ENCODE measurements at places on chromosomes 2 and 18.

DNA sequence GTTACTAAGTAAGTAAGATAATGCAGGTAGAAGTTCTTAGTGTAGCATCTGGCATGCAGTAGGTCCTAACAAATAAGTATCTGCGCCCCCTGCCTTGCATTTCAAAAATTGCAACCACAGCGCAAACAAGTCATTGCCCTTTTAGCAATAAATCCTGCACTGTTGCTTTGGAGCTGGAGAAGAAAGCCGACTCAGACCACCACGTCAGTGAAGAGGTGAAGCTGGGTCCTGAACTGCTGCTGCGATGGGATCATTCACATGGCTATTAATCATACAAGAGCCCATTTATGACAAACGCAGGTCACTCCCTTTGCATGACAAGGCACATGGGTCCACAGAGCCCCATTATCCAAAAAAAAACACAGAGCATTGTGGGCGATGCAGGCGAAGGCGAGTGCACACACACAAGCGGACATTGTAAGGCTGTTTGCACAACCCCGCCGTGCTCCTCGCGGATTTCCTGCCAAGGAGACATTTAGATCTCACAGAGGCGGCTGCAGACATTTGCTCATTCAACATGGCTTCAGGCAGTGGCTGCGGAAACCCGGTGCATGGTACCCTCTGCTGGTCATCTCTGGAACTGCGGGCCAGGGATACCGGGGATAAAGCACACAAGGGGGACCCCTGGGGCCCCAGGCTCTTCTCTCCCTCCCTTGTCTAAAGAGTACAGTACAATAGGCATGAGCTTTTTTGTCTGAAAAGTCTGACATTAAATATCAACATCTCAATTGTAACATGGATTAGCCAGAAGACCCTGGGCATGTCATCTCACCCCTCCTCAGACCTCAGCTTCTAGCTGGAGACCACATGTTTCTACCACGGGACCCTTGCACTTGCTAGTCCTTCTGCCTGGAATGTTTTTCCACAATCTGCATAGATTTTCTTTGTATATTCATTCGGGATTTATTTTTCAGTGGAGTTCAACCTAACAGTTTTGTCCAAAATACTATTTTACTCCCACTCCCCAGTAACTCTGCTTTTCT, 56.7 kb downstream of the CYRIA start:
- DNase-seq, result peak; percentile 74

GRCh38 chr2:226137201-226137811, 662.3 kb downstream of the IRS1 start:
- DNase-seq, result no peak

DNA sequence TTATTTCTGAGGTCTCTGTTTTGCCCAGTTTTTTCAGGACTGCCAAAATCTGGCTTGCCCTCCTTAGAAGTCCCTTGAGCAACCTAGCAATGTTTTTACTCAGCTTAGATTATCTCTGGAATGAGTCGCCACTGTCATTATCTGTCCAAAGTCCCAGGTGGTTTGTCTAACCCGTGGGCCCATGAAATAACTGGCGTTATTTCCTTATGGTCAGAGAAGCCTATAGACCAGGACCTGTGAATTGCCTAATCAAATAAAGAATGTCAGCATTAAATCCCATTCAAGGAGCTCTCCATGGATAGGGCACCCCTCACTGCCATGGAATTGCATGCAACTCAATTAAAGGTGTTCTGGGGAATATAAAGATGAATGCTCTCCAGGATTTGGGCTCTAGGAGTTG, 373.9 kb downstream of the SETBP1 start:
- no peak for DNase-seq

- no peak for DNase-seq
These were observed 147.0 kb downstream of the ANTXR1 start for GRCh38 chr2:69159986-69160385.

- DNase-seq, result no peak
These were observed 50.5 kb upstream of the DLX2 start for GRCh38 chr2:172153156-172153555.

GRCh38 chr2:225317186-225317585, 82.3 kb upstream of the NYAP2 start:
- no peak for DNase-seq

DNA sequence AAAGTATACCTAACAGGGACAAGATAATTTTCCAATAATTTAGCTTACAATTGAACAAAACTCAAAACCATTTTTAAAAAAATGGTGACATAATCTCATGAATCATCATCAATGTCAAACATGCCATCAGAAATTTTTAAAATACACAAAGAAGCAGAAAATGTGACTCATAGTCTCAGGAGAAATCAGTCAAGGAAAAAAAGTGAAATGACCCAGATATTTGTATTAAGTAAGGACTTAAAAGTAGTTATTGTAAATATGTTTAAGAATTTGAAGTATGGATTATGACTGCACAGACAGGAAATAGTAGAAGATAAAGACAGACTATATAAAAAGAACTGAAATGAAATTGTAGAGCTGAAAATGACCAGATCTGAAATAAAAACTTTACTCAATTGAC, 473.9 kb upstream of the SYT4 start:
- no peak for DNase-seq

DNA sequence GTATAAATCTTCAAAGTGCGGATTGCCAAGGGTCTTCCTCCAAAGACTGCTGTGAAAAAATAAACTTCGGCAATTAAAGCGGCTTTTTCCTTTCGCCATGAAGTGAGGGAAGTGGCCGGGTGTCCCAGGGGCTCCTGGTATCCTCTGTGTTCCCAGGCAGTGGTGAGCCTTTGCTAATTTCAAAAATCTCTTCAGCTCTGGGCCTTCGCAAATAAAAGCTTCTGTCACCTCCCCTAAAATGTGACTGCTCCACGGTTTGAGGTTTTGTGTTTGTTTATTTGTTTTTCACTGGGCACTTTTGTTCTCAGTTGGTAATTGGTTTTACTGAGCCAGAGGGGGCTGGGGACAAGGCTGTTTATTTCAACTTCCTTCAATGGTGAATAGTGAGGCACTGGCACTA, 270.1 kb upstream of the POU3F3 start:
- DNase-seq, result no peak

DNA sequence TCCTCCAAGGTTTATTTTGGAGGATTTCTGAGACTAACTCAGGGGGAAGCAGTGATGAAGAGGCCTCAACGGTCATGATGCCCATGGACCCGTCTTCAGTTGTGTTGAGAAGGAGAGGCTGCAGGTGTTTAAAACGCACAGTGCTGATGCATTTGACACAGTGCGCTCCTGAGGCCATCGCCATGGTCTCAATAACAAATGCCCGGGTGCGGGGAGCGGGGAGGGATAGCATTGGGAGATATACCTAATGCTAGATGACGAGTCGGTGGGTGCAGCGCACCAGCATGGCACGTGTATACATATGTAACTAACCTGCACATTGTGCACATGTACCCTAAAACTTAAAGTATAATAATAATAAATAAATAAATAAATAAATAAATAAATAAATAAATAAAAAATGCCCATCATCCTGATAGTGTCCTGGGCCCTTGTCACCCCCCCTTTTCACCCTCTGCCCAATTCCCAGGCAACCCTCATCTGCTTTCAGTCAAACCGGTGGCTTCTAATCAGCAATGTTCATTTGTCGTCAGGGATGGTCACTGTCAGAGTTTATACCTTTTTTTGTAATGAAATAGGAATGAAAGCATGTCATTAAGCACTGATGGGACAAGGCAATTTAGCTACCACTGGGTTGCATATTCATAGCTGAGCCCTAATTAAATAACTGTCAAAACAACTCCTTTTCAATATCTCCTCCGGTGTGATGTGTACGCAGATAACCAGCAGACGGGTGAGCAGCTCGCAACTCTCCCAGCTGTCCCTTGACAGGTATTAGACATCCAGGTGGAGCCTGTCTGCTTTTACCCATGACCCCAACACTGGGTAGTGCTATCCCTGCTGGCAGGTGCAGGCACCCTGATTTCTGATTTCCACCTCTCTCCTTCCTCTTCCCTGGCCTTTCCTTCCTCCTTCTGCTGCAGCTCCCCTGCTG, 95.9 kb downstream of the KCNF1 start:
- no peak for DNase-seq

DNA sequence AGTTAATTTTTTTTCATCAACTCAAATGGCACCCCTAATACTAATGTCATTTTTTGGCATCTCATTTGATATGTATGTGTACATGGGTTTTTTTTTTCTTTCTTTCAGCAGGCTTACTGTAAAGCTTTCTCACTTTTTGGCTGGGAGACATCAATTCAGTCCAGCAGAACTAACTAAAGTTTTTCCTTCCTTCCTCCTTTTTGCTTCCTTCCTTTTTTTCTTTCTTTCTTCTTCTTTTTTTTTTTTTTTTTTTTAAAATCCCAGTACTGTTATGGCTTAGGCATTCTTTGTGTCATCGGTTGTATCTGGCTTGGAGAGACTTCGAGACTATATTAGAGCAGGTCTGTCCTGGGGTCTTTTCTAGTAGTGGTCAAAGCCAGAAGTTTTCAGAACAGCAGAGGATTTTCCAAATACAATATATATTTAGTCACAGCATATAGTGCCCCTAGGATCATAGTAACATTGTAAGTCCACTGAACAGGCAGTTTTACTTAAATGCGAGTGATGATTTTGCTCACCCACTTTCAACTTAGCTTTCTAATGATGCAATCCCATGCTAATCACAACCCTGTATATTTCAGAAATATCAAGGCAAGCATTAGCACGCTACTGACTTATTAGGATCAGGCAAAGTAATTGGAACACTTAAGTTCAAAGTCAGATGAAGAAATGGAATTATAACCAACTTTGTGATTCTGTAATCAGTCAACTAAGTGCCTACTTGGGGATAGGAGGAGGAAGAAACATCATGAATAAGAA, 4.0 kb downstream of the KLHL29 start:
- no peak for DNase-seq

DNA sequence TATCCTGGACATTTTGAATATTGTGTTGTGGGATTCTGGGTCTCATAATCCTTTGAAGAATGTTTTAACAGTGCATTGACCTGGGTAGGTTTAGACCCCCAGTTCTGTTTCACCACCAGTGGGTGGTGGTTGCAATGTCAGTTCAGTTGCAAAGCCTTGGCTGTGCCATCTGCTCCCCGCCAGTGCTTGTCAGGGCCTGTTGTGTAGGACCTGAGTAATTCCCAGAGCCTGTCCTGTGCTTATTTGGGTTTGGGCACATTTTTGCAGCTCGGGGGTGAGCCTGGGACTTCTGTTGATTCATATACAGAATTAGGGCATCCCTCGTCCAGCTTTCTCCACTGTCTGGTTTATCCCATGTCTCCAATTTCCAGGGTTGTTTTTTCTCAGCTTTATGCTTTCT, 24.8 kb downstream of the ATP9B start:
- DNase-seq, result no peak

DNA sequence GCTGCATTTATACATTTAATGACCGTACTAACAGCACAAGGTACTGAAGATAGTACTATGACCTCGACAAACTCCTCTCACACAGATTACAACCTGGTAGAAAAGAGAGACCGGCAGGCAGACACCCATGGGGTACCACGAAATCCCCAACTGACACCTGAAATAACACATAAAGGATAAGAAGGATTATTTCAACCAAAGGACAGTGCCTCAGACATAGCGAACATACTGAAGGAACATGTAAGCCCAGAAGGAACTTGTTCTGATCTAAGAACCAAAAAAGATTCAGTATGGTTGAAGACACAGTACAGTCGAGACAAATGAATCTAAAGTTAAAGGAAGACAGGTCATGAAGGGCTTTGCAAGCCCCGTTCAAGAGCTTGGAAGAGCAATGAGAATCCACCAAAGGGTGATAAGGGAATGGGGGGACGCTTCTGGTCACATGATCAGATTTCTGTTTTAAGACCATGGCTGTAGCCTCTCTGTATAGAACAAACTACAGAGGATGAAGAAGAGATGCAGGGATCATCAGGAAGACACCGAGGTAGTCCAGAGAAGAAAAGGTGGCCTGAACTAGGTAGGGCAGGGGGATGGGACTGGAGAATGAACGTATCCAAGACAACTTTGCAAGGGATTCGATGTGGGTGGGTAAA, 902 bp downstream of the MCFD2 start:
- no peak for DNase-seq

DNA sequence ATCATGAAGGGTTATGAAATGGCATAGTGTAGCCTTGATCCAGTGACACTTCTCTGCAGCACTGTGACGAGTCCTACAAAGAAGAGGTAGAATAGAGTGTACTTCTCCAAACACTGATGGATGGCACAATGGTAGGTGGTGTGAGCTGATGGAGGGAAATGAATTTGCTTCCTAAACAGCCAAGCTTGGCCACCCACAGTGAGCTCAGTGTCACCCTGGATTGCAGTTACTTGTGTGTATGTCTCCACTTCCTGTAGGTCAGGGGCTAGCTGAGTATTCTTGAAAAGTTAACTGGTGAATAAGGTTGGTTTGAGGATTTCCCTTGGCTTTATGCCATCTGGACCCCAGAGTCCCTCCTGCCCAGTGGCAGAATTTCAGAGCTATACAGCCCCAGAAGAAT, 75.9 kb downstream of the VSNL1 start:
- no peak for DNase-seq

Data from NCI-H1092 (cell line).